AG08396 (cell line): ENCODE measurements at places on chromosomes 1 and 21.
A peak's percentile ranks its signal among the peaks of the same experiment; 100 is the strongest.

- DNase-seq: no peak
These were observed 3.6 kb downstream of the DDAH1 start for GRCh38 chr1:85461216-85461918.

DNA sequence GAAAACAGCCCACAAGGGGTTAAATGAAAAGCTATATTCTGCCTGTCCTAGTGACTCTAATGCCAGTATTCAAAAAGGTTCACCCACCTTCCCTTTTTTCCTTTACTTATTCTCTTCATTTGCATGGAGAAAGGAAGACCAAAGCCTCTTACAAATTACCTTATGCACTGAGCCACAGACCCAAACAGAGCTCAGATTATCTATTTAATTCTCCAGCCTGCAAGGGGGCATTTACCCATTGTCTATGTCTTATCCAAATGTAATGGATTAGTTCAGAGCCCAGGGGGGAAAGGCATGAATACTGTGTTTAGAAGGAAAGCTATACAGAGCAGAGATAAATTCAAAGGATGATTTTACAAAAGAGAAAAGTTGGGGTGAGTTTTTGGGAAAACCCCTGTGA, 388.5 kb downstream of the OMA1 start:
- DNase-seq: no peak

GRCh38 chr1:235588156-235588555, 61.4 kb downstream of the GNG4 start:
- DNase-seq: no peak

DNA sequence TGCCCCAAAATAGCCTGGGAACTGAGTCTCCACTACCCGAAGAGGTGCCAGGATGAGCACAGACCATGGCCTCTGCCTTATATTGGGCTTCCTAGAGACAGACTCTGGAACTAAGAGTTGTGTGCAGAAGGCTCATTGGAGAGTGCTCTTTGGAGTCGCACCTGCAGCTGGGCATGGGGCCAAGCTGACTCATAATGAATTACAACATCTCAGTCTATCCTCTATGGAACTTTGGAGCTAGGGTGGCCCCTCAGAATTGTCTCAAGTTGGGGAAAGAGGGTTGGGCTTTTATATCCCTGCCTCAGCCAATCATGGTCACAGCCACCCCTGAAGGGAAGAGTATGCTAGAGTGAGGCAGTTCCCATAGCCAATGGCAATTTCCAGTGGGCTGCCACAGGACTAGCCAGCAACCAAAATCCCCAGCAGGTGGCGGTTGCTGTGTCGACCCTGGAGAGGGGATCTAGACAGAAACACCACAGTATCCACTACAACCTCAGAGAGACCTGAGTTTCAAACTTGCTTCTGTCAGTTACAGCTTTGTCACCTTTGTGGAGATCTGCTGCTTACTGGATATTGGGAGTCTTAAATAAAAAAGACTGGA, 93.8 kb downstream of the DMRTA2 start:
- DNase-seq: no peak

DNA sequence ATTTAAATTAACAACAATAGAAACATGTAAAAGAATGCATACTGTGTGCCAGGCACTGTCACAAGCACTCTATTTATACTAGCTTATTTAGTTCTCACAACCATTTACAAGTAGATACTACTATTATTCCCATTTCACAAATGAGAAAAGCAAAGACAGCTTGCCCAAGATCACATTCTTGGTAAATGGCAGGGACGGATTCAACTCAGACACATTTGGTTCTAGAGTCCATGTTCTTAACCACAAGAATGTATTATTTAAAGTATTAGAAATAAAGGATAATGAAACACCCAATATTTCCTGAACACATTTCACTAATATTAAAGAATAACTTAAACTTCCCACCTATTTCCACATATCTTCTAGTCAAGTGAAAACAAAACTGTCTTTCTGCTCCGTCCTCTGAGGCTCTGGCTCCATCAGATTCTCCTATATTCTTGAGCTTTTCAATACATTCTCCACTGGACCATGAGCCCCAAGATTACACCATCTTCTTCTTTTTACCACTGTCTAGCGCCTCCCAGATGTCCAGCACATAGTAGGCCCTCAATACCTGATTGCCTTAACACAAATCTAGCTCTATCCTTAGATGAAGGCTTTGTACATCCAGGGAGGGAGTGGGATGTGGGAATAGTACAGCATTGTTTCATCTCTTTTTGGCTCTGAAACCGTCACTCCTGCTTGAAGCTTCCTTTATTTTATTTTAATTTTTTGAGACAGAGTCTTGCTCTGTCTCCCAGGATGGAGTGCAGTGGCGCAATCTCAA, 29.3 kb downstream of the SOD1 start:
- DNase-seq: no peak

- no peak for DNase-seq
These were observed 36.9 kb upstream of the FNBP1L start for GRCh38 chr1:93411000-93411399.

DNA sequence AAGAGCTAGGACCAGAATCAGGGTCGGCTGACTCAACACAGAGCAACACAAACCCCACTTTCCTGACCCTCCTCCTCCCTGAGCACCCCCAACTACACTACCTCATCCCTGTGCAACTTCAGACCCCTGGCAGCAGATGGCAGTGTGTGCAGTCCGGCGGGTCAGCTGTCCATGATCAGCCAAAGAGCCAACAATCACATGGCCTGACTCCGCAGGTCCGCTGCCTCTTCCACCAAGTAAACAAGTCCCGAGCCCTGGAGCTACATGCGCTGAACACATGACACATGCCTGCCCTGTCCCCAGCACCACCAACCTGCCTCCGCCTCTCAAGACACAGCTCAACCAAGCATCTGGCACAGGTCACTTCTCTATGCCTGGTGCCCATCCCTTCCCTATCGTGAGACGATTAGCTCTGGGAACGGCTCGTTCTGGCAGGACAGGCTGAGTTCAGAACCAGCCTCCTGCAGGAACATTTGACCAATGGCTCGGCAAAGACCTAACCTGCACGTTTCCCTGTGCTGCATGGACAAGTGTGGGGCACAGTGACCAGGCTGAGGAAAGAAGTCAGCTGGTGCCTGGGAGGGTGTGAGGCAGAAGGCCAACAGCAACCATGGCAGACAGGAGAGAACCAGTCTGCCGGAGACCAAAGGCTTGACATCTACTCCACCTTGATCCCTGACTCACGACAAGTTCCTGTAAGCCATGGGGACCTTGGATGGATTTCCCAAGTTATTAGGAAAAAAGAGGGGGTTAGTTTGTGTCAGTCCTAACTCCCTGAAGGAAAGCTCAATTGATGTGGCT, 60.3 kb downstream of the CD46 start:
- DNase-seq: peak; percentile 73

- no peak for DNase-seq
These were observed 39.2 kb upstream of the LRRC8D start for GRCh38 chr1:89781494-89782126.

DNA sequence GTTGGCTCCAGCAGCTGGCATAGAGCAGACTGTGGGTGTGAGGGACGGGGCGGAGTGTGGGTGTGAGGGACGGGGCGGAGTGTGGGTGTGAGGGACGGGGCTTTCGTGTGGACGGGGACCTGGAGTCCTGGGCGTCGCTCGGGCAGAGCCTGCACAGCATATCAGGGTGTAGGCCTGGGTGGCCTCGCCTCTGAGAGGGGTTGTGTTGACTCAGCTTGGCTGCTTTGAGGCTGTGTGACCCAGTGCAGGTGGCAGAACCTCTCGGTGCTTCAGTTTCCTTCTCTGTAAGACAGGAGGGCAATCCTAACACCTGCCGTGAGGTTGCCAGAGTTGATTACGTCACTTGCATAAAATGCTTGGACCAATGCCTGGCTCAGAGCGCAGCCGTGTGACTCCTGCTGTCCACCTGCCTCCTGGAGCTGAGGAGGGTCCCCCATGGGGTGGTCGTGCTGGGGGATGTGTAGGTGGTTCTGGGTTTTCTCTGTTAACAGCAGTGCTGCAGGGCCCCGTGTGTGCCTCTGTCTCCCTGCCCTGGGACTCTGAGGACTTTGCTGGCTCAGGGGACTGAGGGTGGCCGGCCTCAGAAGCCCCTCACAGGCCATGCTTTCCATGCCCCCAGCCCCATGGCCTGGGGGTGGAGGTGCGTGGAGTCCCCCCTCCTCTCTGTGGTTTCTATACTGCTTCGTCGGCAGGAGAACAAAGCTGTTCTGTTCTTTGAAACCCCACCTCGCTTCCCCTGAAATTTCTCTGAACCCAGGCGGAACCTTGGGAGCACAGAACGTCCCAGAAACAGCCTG, 15.4 kb downstream of the PDXK start:
- DNase-seq: no peak
